T-helper 17 cell (primary cell): ENCODE measurements at places on chromosomes 13 and 19.
A peak's percentile ranks its signal among the peaks of the same experiment; 100 is the strongest.

- H3K36me3 ChIP-seq = peaks cover 5% of the 10 kb centered on the region
- no peak overlapping the region for H3K4me3 ChIP-seq
- H3K27me3 ChIP-seq = peaks cover 50% of the 10 kb centered on the region
- DNase-seq = no peak
- peaks cover 8% of the 10 kb centered on the region for H3K4me1 ChIP-seq
These were observed 14.6 kb downstream of the SIGLEC11 start for GRCh38 chr19:49946415-49946814.

- peaks cover 3% of the 10 kb centered on the region for H3K36me3 ChIP-seq
- no peaks in the 10 kb centered on the region for H3K27me3 ChIP-seq
- H3K27ac ChIP-seq = no peak overlapping the region
- H3K4me1 ChIP-seq = no peaks in the 10 kb centered on the region
These were observed 16.4 kb downstream of the ZNF814 start for GRCh38 chr19:57872450-57872849.

- H3K4me1 ChIP-seq = no peaks in the 10 kb centered on the region
- DNase-seq = no peak
- no peaks in the 10 kb centered on the region for H3K36me3 ChIP-seq
- no peak overlapping the region for H3K4me3 ChIP-seq
- H3K27ac ChIP-seq = no peak overlapping the region
These were observed 114.2 kb upstream of the SPACA7 start for GRCh38 chr13:112261924-112262323.

DNA sequence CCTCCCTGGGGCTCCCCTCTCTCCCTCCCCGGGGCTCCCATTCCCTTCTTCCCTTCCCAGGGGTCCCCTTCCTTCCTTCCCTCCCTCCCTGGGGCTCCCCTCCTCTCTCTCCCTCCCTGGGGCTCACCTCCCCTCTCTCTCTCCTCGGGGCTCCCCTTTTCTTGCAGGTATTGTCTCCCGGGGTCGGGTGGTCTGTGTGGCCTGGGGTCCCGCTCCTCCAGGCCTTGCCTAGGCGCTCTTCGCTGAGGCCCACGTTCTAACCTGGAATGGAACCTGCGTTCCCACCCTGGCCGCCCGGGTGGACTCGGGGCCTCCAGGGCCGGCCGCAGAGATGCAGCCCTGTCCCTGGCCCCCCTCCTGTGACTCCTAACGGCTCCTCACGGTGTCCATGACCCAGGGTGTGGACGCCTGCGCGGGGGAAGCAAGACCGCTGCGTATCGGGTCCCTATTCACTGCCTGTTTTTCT lies 940 bp upstream of the DCUN1D2 start:
- H3K27me3 ChIP-seq = no peaks in the 10 kb centered on the region
- no peak overlapping the region for H3K27ac ChIP-seq
- H3K4me3 ChIP-seq = peak overlapping the region; percentile 88
- DNase-seq = no peak
- peaks cover 3% of the 10 kb centered on the region for H3K36me3 ChIP-seq

- H3K27me3 ChIP-seq = no peaks in the 10 kb centered on the region
- DNase-seq = no peak
- peaks cover 39% of the 10 kb centered on the region for H3K4me1 ChIP-seq
- no peak overlapping the region for H3K27ac ChIP-seq
These were observed 16.4 kb upstream of the UPF3A start for GRCh38 chr13:114264886-114265611.

DNA sequence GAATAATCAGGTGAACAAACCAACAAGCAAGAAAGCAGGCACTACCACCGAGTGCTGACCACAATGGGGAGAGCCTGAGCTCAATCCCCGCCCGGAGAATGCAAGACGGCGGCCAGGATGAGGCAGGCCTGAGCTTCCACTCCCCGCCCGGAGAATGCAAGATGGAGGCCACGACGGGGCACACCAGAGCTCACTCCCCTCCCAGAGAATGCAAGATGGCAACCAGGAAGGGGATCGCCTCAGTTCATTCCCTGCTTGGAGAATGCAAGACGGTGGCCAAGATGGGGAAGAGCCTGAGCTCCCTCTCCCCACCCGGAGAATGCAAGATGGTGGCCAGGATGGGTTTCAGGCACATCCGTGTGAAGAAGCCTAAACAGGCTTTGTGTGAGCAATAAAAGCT lies 24.7 kb upstream of the MIER2 start:
- H3K4me3 ChIP-seq = no peak overlapping the region
- no peak overlapping the region for H3K27ac ChIP-seq
- no peaks in the 10 kb centered on the region for H3K4me1 ChIP-seq
- H3K27me3 ChIP-seq = peaks cover 65% of the 10 kb centered on the region

GRCh38 chr13:57784633-57785032 lies 153.1 kb downstream of the PCDH17 start:
- H3K4me1 ChIP-seq = no peaks in the 10 kb centered on the region
- no peak overlapping the region for H3K27ac ChIP-seq
- H3K27me3 ChIP-seq = no peaks in the 10 kb centered on the region
- H3K36me3 ChIP-seq = no peaks in the 10 kb centered on the region

DNA sequence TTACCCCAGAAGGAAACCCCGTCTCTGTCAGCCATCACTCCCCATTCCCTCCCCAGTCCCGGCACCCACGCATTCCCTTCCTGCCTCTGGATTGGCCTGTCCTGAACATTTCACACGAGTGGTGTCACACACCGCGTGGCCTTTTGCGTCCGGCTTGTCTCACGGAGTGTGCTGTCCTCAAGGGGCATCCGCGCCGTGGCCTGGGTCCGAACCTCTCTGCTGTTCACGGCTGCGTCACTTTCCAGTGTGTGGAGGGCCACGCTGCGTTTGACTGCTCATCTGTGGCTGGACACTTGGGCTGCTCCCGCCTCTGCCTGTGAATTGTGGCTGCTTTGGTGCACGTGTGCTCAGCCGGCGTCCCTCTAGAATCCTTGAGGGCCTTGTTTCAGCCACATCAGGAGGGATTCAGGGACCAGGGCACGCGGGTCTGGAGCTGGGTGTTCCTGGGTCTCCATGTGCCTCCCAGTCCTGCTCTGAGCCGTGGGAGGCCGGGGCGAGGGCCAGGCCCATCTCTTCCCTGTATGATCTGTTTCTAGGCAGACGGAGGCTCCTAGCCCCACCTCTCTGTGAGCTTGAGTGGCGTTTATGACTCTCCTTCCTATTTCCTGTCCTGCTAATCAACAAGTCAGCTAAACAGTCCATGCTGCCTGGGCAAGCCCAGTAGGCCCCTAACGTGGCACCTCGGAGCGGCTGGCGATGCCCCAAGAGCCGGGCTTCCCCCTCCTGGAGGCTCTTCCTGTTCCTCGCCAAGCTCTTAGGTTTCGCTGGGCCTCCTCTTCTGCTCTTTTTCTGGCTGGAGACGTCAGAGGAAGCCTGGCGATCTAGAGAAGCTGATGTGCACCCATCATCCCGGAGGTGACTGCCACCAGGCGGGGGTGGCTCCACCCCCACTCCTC lies 8.1 kb downstream of the STK11 start:
- peak overlapping the region; percentile 92 for H3K4me3 ChIP-seq
- no peaks in the 10 kb centered on the region for H3K27me3 ChIP-seq
- peak overlapping the region; percentile 99 for H3K27ac ChIP-seq
- peak; percentile 50 for DNase-seq
- peaks cover 16% of the 10 kb centered on the region for H3K4me1 ChIP-seq
- peaks cover 2% of the 10 kb centered on the region for H3K36me3 ChIP-seq

- H3K27me3 ChIP-seq = no peaks in the 10 kb centered on the region
- H3K36me3 ChIP-seq = no peaks in the 10 kb centered on the region
- DNase-seq = no peak
- no peaks in the 10 kb centered on the region for H3K4me1 ChIP-seq
- H3K27ac ChIP-seq = no peak overlapping the region
These were observed 26.2 kb upstream of the SLITRK6 start for GRCh38 chr13:85825454-85825853.

DNA sequence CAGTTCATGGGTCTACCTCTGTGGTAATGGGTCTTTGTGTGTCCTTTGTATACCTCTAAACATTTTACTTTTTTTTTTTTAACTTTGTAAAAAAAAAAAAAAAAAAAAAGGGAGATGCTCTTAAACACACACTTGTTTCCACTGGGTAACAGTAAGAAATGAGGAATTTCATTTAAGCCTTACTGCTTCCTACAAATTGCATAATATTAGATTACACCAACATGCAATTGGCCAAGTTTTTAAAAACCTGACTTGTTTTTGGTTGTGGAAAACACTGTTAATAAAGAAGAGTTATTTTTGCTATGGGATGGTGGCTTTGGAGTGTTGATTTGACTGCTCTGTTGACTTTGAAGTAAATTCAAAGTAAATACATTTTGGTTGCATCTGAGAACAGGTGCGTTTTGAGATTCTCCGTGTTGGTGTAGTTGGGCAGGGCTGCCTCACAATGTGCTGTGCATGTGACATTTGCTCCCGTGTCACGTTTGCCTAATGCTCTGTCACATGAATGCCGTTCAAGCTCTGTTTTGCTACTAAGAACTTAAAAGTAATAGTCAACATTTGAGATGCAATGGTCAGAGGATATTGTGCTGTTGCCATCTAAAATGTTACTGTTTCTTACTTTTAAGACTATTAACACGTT lies 202.4 kb downstream of the LMO7 start:
- H3K27me3 ChIP-seq = no peaks in the 10 kb centered on the region
- no peak overlapping the region for H3K27ac ChIP-seq
- H3K36me3 ChIP-seq = peaks cover 9% of the 10 kb centered on the region
- peaks cover 3% of the 10 kb centered on the region for H3K4me1 ChIP-seq

DNA sequence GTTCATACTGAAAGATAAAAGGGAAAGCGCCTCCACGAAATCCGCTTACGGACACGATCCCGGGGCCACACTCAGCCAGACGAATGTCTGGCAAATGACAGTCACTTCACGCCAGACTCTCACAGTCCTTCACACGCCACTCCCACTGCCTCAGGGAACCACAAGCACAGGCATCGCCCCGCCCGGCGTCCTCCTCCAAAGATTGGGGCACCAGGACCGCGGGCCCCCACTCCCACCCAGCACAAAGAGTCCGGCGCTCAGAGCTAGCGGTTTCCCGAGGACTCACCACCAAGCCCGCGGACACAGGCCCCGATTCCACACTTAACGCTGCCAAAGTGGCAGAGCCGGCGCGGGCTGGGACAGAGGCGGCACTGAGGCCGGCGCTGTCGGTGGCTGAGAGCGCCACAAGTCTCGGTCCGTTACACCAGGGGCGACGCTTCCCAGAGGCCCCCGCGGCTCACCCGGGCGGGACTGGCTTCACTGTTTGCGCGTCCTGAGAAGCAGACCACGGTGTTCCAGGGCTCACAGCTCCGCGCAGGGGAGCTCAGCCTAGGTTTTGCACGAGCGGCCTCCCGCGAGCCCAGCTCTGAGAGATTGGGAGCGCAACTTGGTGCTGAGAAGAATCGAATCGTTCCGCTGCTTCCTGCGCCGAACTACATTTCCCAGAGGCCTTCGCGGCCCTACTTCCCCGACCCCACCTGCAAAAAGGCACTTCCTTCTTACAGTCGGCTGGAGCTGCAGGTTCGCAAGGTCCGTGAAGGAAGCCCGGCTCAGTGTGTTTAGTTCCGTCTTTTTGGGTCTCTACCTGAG lies at the start of gene ZNF569:
Gene ZNF569 (minus strand): TSS at position 647 of the 810 bp plus-strand sequence. CDS start 22,523 bp downstream, outside the sequence.
- peak within 1 kb of the TSS; percentile 86 for H3K27ac ChIP-seq
- peak within 1 kb of the TSS; percentile 88 for H3K4me3 ChIP-seq
- peak; percentile 77 for DNase-seq
- peaks cover 10% of the 10 kb centered on the region for H3K4me1 ChIP-seq
- no peaks in the 10 kb centered on the region for H3K27me3 ChIP-seq
- H3K36me3 ChIP-seq = peaks cover 7% of the 10 kb centered on the region

DNA sequence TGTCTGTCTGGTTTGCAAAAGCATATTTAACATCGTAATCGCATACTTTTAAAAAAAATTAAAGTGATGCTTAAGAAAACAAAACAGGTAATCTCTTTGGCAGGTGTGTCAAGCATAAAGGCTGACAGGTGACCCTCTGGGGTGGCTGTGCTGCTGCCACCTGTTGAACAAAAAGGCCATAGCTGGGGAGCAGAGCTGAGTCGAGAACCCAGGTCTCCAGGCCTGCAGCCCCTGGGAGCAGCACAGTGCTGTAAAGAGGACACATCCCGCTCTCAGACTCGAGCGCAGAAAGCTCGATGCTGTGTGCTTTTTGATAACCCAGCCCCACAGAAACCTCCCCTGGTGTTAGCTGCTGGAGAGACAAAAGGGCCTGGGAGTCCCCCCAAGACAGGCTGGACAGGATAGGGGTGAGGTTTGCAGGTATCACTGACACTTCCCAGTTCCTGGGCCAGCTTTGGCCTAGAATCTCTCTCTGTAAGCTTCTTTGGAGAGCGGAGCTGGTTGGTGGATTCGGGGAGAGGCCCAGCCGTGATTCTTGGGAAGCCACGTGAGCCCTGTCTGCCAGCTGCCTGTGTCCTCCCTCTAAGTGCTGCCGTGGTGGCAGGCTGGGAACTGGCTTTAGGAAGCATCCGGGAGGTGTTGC lies 66.9 kb downstream of the C13orf42 start:
- no peak overlapping the region for H3K27ac ChIP-seq
- H3K4me1 ChIP-seq = no peaks in the 10 kb centered on the region
- H3K4me3 ChIP-seq = no peak overlapping the region
- no peaks in the 10 kb centered on the region for H3K36me3 ChIP-seq
- H3K27me3 ChIP-seq = peaks cover 32% of the 10 kb centered on the region
- no peak for DNase-seq

GRCh38 chr13:46606970-46607369 lies 54.0 kb downstream of the LRCH1 start:
- H3K4me1 ChIP-seq = peaks cover 39% of the 10 kb centered on the region
- no peak for DNase-seq
- no peak overlapping the region for H3K4me3 ChIP-seq
- H3K27me3 ChIP-seq = no peaks in the 10 kb centered on the region

DNA sequence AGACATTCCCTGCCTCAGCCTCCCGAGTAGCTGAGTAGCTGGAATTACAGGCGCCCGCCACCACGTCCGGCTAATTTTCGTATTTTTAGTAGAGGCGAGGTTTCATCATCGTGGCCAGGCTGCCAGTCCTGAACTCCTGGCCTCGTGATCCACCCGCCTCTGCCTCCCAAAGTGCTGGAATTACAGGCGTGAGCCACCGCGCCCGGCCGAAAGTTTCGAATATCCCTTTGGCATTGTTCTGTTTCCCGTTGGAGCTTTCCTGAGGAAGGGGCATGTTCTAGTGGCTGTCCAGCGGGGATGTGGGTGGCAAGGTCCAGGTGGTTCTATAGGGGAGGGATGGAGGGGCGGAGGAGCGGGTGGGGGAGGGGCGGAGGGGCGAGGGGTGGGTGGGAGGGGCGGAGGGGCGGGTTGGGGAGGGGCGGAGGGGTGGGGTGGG lies 2.1 kb upstream of the BSG start:
- H3K4me3 ChIP-seq = peak overlapping the region; percentile 33
- no peaks in the 10 kb centered on the region for H3K36me3 ChIP-seq
- H3K27me3 ChIP-seq = no peaks in the 10 kb centered on the region
- H3K4me1 ChIP-seq = peaks cover 27% of the 10 kb centered on the region
- peak overlapping the region; percentile 21 for H3K27ac ChIP-seq
- no peak for DNase-seq

- peaks cover 47% of the 10 kb centered on the region for H3K4me1 ChIP-seq
- peaks cover 12% of the 10 kb centered on the region for H3K36me3 ChIP-seq
- H3K27me3 ChIP-seq = peaks cover 18% of the 10 kb centered on the region
- peak overlapping the region; percentile 95 for H3K4me3 ChIP-seq
These were observed 3.5 kb downstream of the FOSB start for GRCh38 chr19:45471111-45471930.

DNA sequence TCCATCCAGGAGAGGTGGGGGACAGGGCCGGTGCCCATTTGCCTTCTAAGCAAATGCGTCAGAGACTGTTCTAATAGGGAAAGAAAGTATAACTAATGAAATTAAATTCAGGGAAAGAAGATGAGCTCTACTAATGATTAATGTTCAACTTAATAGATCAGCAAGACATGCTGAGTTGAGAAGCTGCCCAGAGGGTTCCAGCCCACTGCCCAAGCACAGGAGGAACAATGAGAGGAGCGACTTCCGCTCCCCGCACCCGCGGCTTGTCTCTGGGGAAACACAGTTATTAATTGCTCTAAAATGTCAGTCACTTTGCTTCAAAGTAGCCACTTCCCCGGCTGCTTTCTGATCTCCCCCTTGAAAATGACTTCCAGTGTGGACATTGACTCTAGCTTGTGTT lies 331.3 kb downstream of the UQCRFS1 start:
- no peak for DNase-seq
- no peaks in the 10 kb centered on the region for H3K4me1 ChIP-seq
- no peak overlapping the region for H3K27ac ChIP-seq
- no peaks in the 10 kb centered on the region for H3K36me3 ChIP-seq
